ENCODE measurements at places on chromosomes 16 and 17. TPM values are rescaled to one million over a fixed set of nuclear protein-coding genes. Genes with fewer than 3 reads are reported as not detected.
A peak's percentile ranks its signal among the peaks of the same experiment; 100 is the strongest.

The KIF18B gene
- total RNA-seq, result 2.5 TPM

The TMEM11 gene
- total RNA-seq, result 17.1 TPM

The TNP2 gene
- not detected for total RNA-seq

The TUBB3 gene
- total RNA-seq, result 219 TPM

- peak; percentile 49 for DNase-seq
These were observed 12.7 kb upstream of the ARHGAP23 start for GRCh38 chr17:38415250-38416194.

GRCh38 chr16:48352648-48353390, 32.4 kb downstream of the SIAH1 start:
- no peak for DNase-seq

- DNase-seq, result no peak
These were observed 35.0 kb downstream of the CNGB1 start for GRCh38 chr16:57935904-57936303.

- peak; percentile 40 for DNase-seq
These were observed 40.5 kb upstream of the SKAP1 start for GRCh38 chr17:48470388-48471034.

- DNase-seq, result no peak
These were observed 16.8 kb downstream of the CHP2 start for GRCh38 chr16:23771642-23772041.

GRCh38 chr17:37214416-37214815, 161.4 kb upstream of the C17orf78 start:
- no peak for DNase-seq

- DNase-seq, result no peak
These were observed 626 bp downstream of the TUBB3 start for GRCh38 chr16:89923640-89924296.

DNA sequence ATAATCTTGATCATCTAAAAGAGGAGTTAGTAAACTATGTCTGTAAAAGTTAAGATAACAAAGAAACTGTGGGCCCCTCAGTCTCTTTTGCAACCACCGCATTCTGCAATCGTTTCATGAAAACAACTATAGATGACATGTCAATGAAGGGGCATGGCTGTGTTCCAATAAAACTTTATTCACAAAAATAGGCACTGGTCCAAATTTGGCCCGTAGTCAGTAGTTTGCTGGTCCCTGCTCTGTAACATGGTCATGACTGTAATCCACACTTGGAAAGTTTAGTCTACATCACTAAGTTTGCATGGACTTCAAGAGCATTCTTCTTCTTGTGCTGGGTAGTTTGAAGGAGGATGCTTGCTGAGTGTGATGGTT, 299.3 kb upstream of the PSMD7 start:
- no peak for DNase-seq
